ENCODE measurements at places on chromosomes 12 and 14. TPM values are rescaled to one million over a fixed set of nuclear protein-coding genes. Genes with fewer than 3 reads are reported as not detected.

Gene LBHD2
- total RNA-seq: not detected

Gene SYNDIG1L
- total RNA-seq: not detected

Gene TEX22
- total RNA-seq: 4.5 TPM

Gene CLEC4A
- total RNA-seq: 0.39 TPM

Gene SLC6A13
- 0.95 TPM for total RNA-seq

Gene CRACR2A
- 48.5 TPM for total RNA-seq

Gene NEUROD4
- total RNA-seq: not detected

Gene OTX2
- not detected for total RNA-seq

Gene GPR68
- total RNA-seq: 43.8 TPM

Gene WSCD2
- total RNA-seq: not detected

Gene GLT1D1
- 0.22 TPM for total RNA-seq

Gene SLCO1B1
- total RNA-seq: not detected

Gene KRT6C
- not detected for total RNA-seq

Gene SPTB
- total RNA-seq: not detected

Gene RNASE7
- total RNA-seq: not detected

Gene TAS2R13
- 2.8 TPM for total RNA-seq

Gene PKP2
- not detected for total RNA-seq

Gene CCDC175
- not detected for total RNA-seq

Gene TAS2R8
- total RNA-seq: not detected

Gene AKAP5
- total RNA-seq: 1.8 TPM

Gene AJUBA
- total RNA-seq: 1.9 TPM

Gene CPNE6
- not detected for total RNA-seq

Gene TBX5
- total RNA-seq: not detected

Gene NAV3
- not detected for total RNA-seq

Gene LRP1-AS
- not detected for total RNA-seq

Gene RPGRIP1
- not detected for total RNA-seq

Gene PLCZ1
- not detected for total RNA-seq

Gene GRIP1
- total RNA-seq: not detected

Gene TAS2R50
- 1.8 TPM for total RNA-seq

Gene PLA2G1B
- total RNA-seq: not detected

Data from T-helper 1 cell treated with Interleukin-12 subunit alpha and Interleukin-12 subunit beta and Interleukin-4 antibody, amounts not matched to agents 30 ng/mL and 1 ng/mL, for 36 hours (primary cell).